Stromal cell of bone marrow (primary cell): ENCODE measurements at places on chromosomes 6 and 20.

GRCh38 chr6:12546410-12547002 lies 170.1 kb upstream of the PHACTR1 start:
- no peak for DNase-seq

- no peak for DNase-seq
These were observed 22.0 kb upstream of the TXNDC5 start for GRCh38 chr6:7932625-7933024.

- DNase-seq, result no peak
These were observed 72.5 kb downstream of the PTPN1 start for GRCh38 chr20:50582591-50583234.

- no peak for DNase-seq
These were observed 82.2 kb downstream of the ANKRD60 start for GRCh38 chr20:58146081-58146745.

DNA sequence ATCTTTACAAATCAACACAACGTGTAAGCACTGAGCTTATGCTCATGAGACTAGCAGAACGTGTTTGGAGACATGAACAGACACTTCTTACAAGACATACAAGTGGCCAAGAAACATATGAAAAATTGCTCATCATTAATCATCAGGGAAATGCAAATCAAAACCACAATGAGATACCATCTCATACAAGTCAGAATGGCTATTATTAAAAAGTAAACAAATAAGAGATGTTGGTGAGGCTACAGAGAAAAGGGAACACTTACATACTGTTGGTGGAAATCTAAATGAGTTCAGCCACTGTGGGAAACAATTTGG lies 327.9 kb upstream of the SOX4 start:
- no peak for DNase-seq

- peak; percentile 54 for DNase-seq
These were observed at the start of gene HELZ2 for GRCh38 chr20:63574156-63574828. TSS of gene HELZ2 (minus strand) at chr20:63574239. CDS start at chr20:63572385, 1,854 bp downstream.

- DNase-seq, result peak; percentile 65
These were observed 194.6 kb upstream of the CITED2 start for GRCh38 chr6:139568956-139569538.

DNA sequence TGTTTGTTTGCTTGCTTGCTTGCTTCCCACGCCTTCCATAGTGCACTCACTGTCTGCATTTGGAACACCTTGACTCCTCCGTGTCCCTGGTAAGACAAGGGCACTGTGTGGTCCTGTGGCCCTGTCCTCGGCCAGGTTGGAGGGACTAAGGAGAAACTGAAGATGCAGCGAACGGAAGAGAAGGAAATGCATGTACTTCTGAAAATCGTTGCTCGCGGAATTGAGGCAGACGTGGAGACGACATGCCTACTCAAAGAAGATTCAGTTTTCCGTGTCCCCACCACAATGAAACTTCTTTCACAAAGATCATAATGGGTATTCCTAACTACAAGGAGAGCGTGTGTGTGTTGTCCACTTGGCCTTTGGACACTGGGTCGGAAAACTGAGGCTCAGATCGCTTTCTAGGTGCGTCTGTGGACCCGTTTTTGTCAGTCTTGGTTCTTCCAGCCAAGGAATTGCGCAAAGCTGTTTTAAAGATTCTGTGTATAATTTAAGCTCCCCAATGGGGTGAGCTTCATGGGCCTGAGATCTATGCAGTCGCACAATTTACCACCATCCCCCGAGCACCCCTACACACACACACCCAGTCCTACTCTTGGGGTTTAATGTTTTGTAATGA lies 120.4 kb upstream of the ZNF184 start:
- no peak for DNase-seq

DNA sequence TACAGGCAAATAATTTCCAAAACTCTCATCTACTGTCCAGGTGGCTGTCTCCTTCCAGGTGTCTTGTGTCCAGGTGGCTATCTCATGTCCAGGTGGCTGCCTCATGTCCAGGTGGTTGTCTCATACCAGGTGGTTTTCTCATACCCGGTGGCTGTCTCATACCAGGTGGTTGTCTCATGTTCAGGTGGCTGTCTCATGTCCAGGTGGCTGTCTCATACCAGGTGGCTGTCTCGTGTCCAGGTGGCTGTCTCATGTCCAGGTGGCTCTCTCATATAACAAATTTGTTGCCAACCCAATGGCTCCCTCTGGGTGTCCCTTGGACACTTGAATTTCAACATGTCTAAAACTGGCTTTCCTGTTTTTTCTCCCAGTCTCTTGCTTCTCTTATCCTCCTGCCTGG lies 14.3 kb upstream of the SLC22A3 start:
- no peak for DNase-seq

DNA sequence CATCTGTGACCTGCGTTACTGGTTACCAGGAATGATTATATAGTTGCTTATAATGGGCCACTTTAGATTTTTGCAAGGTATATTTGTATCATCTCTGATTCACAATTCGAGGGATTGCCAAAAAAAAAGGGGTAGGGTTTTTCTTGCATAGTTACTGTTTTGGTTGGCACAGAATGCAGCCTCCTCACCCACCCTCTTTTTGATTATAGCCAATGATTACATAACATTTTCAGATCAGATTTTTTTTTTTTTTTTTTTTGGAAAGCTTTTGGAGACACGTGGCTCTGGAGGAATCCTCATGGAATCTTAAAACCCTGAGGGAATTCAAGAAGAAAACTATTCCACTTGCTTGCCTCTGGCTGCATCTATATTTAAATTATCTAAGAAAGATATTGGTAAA lies 53.7 kb downstream of the UST start:
- peak; percentile 59 for DNase-seq

GRCh38 chr6:116512734-116513133 lies 1.3 kb downstream of the CALHM5 start:
- DNase-seq, result no peak

DNA sequence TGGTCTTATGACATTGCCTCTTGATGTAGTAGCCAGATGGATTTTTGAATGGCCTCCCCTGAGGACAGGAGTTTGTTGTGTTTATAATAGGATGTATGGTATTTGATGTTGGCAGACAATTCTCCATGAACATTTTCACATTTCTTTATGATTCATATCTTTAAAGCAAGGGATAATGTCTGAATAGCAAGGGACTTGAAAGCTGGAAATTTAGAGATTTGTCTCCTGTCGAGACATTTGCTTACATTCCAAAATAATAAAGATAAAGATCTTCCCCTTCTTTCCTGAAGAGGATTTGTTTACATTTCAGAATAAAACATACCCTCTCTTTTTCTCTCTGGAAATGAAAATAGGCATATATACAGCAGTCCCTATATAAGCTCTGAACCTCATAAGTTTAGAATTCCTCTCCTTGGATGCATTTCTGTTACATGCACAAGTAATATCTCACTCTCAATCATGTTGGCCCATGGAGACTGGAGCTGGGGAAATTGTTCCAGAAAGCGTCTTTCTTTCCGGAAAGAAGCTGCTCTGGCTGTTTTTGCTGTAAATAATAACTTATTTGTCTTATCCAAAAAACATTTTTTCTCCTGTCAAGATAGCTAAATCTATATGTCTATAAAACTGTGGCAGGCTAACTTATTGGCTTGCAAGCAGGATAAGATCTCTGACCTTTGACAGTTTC lies 42.5 kb upstream of the ASCC3 start:
- DNase-seq, result no peak

DNA sequence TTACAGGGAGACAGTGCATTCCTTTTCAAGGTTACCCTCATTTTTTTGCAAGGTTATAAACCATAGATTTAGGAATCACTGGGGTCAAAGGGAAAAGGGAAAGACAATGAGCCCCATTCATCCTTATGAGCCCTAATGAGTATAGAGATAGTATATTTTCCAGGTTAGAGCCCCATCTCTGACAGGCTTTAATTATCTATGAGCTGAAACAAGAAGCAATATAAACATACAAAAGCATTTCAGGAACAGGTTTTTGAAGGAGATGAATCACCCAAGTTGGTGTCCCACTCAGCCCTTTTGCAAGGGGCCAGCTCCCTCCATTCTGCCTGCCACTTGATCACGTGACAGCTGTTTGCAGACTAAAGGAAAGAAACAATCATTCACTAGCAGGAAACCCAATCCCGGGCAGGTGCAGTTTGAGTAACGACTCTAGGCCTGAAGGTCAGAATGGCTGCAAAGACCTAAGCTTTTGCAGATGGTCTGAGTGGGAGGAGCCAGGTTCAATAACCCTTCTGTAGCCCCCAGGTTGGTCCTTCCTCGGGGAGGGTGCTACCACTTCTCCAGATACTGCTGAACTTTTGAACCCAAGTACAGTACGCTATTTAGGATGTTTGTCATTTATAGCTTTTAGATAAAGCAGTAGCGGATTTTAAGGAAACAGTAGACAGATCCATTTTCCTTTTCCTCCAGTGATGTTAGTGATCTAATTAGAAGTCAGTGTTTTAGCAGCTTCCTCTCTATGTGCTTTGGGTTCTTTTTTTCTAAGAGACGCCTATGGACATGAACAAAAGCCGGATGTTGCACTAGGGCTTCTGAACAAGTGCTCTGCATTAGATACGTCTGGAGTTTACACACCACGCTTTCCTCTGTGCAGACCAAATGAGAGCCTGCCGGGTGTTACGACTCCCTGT lies 253.2 kb downstream of the SOX4 start:
- DNase-seq, result no peak

DNA sequence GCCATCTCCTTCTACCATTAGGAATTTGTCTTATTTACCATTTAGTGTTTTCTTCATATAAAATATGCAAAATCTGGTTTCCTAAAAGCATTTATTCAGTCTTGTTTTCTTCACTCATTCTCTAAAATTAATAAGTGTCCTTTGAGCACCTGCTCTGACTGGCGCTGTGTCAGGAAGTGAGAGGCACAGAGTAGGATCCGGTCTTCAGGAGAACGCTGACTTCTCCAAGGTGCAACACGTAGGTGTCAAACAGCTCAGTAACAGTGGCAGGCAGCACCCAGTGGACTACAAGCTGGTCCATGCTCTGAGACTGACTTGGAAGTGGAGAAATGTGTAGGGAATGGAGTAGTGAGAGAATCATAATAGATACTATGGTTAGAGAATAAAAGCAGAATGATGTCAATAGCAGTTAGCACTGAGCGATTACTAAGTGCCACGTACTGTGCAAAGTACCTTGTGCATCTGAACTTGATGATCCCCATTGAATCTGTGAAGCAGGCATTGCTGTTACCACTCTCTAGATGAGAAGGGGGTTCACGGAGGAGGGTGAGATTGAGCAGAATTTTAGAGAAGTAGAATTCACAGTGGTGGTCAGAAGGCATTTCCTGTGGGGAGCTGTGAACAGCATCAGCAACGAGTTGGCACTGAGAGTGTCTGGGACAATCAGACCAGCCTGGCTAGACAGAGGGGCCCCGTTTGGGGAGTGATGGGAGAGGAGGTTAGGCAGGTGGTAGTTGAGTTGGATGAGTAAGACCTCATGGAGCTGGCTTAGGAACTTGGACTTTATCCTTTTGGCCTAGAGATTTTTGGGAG lies 569.8 kb downstream of the QKI start:
- DNase-seq, result no peak
